PC-9 (cell line): ENCODE measurements at places on chromosomes 7 and 10. TPM values are rescaled to one million over a fixed set of nuclear protein-coding genes. Genes with fewer than 3 reads are reported as not detected.

DNA sequence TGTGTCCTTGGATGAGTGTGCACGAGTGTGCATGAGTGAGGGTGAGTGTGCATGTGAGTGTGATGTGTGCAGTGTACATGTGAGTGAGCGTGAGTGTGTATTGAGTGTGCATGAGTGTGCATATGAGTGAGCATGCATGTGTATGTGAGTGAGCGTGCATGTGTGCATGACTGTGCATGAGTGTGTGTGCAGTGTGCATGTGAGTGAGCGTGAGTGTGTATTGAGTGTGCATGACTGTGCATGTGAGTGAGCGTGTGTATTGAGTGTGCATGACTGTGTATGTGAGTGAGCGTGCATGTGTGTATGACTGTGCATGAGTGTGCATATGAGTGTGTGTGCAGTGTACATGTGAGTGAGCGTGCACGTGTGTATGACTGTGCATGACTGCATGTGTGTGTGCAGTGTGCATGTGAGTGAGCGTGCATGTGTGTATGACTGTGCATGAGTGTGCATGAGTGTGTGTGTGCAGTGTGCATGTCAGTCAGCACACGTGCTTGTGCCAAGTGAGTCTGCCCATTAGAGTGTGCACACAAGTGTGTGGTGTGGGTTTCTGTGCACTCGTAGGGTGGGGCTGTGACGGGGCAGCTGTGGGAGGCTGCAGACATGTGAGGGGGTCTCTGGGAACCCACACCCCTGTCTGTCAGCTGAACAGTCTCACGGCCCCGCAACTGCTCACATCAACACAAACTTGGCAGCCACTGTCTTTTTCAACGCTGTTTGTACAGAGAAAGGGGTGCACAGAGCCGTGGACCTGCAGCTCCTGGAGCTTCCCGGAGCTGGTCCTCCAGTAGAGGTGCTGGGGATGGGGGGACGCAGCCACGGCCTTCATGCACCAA, 14.8 kb downstream of the FOXL3 start:
- H3K27ac ChIP-seq, result no peak overlapping the region
- no peaks in the 10 kb centered on the region for H3K4me1 ChIP-seq
- no peak for DNase-seq
- H3K36me3 ChIP-seq, result no peaks in the 10 kb centered on the region

DNA sequence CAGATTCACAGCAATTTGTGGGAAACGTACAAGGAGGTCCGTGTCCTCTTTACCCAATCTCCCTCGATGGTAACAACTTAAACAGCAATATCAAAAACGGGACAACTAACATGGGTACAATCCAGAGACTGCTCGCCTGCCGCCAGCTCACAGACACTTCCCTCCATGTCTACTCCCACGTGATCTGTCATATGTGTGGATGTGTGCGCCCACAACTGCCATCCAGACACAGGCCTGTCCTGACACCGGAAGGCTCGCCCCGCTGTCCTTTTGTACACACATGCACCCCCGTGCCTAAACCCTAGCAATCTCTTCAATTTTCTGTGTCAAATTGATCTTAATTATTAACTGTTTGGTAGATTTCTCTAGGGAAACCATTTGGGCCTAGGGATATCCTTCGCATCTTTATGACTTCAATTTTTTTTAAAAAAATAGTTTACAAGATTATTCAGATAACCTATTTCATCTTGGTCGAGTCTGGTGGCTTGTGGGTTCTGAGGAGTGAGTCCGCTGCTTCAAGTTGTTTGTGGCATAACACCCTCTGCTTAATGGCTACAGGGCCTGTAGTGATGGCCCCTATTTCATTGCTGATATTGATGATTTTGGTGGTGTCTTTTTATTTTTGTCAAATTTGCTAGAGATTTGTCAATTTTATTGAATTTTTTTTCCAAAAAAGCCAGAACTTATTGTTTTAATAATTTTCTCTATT, 260.6 kb downstream of the MAD1L1 start:
- H3K36me3 ChIP-seq, result no peaks in the 10 kb centered on the region
- H3K4me3 ChIP-seq, result no peak overlapping the region
- no peaks in the 10 kb centered on the region for H3K27me3 ChIP-seq

DNA sequence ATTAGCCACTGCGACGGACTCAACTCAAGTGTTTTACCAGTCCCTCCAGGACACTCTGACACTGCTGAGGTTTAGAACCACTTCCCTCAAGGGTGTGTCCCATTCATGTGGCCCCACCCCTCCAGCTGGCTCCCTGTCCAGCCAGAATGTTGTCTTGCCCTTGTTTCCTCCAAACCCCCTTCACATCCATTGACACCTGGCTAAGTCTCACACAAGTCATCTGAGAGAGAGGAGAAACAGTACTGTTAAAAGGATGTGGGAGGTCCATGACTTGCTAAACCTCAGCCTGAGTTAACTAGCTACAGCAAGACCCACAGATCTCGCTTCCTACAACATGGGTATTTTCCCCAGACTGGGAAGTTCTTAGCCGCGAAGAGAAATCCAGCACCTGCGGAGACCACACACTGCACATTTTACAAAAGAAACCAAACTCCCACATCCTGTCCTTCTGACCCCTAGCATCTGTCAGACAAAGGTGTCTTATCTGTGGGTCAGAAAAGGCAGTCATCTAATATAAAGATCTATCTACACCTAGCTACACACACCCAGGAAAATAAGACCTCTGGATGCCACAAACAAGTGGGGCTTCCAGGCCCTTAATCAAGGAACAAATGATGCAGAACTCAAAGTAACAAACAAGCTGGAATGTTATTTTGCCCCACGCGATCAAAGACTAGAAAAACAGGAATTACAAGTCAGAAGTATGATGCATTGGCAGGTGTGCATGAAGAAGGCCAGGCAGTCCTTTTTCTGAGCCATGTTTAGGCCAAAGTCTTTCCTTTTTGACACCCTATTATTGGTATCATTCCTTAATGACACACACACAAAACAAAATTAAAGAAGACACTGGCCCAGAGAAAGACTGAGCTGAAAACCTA, 13.9 kb downstream of the OSBPL3 start:
- DNase-seq, result peak; percentile 72
- peak overlapping the region; percentile 10; the same call in 1 of the 2 replicates for H3K4me3 ChIP-seq
- H3K36me3 ChIP-seq, result no peaks in the 10 kb centered on the region
- H3K27me3 ChIP-seq, result no peaks in the 10 kb centered on the region

DNA sequence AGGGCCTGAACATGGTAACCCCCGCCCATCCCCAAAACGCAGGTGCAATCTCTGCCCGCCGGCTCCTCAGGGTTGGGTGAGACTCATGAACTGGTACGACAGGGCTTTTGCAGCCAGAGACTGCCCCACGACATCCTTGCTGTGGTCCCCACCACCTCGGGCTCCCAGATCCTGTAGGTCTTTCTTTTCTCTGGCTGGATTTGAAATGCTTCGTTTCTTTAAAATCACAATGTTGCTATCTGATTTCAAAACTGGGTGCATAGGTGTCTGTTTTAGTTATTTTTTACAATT, 21.9 kb downstream of the WDR86 start:
- peaks cover 8% of the 10 kb centered on the region for H3K4me1 ChIP-seq
- no peak overlapping the region for H3K4me3 ChIP-seq
- H3K27ac ChIP-seq, result no peak overlapping the region

Gene AGAP3
- total RNA-seq, result 103 TPM in 2 replicates

DNA sequence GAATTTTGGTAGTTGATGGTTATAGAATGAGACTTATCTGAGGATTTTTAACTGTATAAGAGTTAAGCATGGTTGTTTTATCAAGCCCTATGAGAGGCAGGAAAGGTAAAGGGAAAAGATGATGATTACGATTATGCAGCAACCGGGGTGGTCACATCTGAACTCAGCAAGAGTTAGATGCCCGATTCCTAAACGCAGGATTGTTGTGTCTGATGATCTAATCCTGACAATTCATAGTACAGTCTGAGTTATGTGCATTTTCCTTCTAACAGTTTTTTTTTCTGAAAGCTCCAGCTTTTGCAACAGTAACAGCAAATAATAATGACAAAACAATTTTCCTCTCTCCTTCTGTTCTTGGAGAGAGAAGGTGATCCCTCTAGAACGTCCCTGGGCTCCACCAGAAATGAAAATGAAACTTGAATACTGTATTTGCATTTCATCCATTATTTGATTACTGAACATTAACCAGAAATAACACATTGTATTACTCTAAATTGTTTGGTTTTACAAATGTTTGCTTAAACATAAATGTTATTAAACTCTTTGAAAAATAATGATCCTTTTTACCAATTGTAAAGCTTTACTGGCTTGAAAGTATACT, 176.5 kb upstream of the CCDC6 start:
- H3K27ac ChIP-seq, result no peak overlapping the region
- no peak overlapping the region for H3K4me3 ChIP-seq
- no peaks in the 10 kb centered on the region for H3K27me3 ChIP-seq
- DNase-seq, result no peak
- H3K36me3 ChIP-seq, result no peaks in the 10 kb centered on the region

DNA sequence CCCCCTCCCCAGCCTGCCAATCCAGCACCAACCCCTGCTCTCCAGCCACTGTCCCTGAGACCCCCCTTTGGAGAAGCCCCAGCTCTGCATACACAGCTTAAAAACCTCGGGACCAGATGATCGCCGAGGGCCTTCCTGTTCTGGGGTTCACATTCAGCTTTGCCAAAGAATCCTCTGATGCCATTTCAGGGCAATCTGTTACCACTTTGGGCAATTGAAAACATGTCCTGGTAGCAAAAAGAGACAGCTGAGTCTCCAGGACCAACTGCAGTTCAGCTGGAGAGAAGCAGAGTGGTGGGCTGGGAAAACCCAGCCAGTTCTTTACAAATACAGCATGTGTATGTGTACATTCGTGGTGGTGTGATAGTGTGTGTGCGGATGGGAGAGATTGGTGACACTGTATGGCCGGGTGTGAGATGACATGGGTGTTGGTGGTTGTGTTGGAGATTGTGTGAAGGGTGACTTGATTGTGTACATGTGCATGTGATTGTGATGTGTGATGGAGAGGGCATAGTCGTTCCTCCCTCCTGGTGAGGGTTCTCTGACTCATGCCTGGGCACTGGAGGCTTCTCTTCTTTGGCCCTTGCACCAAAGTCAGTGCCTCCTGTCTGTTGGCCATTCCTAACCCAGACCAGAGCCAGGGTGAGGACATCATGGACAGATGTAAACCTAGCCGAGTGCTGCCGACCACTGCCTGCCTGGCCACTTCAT, 48.5 kb upstream of the AQP1 start:
- peaks cover 26% of the 10 kb centered on the region for H3K4me1 ChIP-seq
- H3K27ac ChIP-seq, result no peak overlapping the region
- no peak for DNase-seq
- H3K27me3 ChIP-seq, result no peaks in the 10 kb centered on the region
- H3K36me3 ChIP-seq, result no peaks in the 10 kb centered on the region

DNA sequence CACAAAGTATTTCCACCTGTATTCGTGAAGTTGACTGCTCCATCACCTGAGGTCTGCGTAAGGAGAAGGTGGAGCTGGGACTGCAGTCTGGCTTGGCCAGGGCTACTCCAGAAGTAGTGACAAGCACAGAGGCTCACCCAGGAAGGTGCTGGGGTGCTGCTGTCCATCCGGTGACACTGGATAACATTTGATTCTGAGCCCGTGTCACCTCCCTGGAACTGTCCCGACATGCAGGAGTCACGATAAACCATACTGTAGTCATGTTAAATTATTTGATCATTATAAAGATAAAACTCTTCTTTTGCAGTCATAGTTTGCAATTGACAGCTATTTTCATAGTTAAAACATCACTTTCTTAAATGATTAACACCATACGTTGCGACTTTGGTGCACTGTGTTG, 28.7 kb upstream of the GALNTL5 start:
- peaks cover 7% of the 10 kb centered on the region for H3K4me1 ChIP-seq
- H3K27ac ChIP-seq, result no peak overlapping the region
- H3K27me3 ChIP-seq, result peaks cover 7% of the 10 kb centered on the region; the same call in 1 of the 2 replicates
- no peak overlapping the region for H3K4me3 ChIP-seq
- no peak for DNase-seq
- H3K36me3 ChIP-seq, result no peaks in the 10 kb centered on the region
